Motor neuron (in vitro differentiated cells): ENCODE measurements at places on chromosomes 2 and 18.

GRCh38 chr2:176585791-176586190 lies 316.5 kb downstream of the MTX2 start:
- no peak for ATAC-seq

- ATAC-seq = no peak
These were observed 86.6 kb downstream of the DNER start for GRCh38 chr2:229627728-229628127.

DNA sequence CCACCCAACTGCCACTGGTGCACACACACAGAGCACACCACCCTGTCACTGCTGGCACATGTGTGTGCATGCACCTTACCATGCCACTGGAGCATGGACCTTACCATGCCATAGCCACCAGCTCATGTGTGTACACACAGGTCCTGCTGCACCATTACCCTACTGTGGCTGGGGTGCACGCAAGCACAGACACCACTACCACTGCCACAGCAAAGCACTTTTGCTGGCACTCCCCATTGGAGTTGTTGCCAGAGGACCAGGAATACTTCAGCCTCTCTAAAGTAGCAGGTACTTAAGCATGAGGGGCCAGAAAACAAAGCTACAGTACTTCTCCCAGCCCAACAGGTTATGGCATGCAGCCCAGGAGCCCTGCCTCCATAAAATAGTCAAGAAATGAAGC lies 404.8 kb downstream of the MBD2 start:
- ATAC-seq = no peak

- ATAC-seq = no peak
These were observed 3.2 kb downstream of the WBP1 start for GRCh38 chr2:74461187-74462053.

DNA sequence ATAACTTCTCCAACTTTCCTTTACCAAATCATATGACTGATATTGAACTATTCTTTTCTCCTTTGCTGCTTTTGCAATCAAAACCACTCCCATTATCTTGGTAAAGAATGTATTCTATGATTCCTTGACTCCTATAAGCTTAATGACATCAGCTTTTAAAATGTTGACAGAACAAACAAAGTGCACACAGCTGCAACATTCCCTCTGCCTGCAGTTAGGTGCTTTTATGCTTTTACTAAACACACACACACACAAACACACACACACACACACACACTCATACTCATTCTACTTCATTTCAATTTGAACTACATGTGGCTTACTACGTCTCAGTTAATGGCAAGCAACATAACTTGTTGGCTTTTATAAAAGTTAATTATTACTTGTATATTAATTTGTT lies 946.6 kb downstream of the DPP10 start:
- ATAC-seq = peak; percentile 62

DNA sequence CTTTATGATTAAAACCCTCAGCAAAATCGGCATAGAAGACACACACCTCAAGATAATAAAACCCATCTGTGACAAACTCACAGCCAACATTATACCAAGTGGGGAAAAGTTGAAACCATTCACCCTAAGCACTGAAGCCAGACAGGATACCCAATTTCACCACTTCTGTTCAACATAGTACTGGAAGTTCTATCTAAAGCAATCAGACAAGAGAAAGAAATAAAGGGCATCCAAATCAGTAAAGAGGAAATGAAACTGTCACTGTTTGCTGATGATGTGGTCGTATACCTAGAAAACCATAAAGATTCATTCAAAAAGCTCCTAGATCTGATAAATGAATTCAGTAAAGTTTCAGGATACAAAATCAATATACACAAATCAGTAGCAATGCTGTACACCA lies 16.4 kb upstream of the RPRD1A start:
- no peak for ATAC-seq

DNA sequence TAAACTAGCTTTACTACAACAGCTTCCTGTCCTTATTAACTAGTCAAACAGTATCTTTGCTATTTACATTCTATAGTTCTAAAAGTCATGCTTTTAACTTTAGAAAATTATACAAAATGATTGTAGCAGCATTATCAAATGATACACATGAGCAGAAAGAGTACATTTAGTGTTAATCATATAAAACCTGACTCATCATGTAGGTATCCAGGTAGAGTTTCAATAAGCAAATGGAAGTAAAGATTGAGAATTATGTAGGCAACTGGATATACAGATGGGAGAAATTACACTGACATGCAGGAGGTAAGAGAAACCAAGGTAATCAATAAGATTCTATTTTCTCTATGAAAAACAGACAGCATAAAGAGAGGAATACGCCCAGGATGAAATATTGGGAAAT lies 33.8 kb downstream of the TRIP12 start:
- no peak for ATAC-seq

GRCh38 chr2:52613064-52613463 lies 1154.5 kb upstream of the CHAC2 start:
- no peak for ATAC-seq

GRCh38 chr18:62812242-62812641 lies 96.9 kb downstream of the PHLPP1 start:
- no peak for ATAC-seq

- no peak for ATAC-seq
These were observed 428.8 kb upstream of the FIGN start for GRCh38 chr2:164164602-164165001.

GRCh38 chr18:54790109-54790508 lies 38.2 kb upstream of the RAB27B start:
- no peak for ATAC-seq

DNA sequence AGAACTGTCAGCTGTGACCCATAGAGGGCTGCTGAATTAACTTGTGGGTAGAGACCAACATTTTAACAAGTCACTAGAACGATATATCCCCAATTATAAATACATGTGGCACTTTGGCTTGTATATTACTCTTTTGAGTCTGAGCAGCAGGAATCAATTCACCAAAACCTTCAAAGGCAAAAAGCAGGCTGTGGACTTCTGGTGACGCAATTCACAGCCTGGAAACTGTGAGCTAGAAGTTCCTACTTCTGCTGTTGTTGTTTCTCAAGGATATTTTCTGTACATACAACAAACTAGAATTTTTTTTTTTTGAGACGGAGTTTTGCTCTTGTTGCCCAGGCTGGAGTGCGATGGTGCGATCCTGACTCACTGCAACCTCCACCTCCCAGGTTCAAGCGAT lies 37.3 kb downstream of the PTCD3 start:
- ATAC-seq = no peak

DNA sequence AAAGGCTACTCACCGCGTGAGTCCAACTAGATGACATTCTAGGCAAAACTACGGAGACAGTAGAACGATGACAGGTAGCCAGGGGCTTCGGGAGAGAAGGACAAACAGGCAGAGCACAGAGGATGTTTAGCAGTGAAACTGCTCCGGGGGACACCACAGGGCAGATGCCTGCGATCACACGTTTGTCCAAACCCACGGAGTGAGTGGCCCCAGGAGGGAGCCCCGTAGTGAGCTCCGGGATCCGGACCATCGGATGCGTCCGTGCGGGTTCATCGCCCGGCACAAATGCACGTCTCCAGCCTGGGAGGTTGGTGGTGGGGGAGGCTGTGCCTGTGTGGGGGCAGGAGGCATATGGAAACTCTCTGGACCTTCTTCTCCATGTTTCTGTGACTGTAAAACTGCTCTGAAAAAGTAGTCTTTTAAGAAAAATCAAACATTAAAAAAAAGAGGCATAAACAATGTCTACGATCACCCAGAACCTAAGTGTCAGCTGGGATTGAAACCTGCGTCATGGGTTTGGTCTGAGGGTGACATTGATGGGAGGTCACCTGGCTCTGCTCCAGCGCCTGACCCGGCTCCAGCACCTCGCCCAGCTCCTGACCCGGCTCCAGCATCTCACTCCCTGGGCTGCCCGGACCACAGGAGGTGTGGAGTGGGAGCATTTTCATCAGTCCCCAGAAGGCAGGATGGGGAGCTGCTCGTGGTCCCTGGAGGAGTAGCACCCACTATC lies 83.0 kb upstream of the CTDP1 start:
- no peak for ATAC-seq

GRCh38 chr2:227796045-227796711 lies 17.5 kb upstream of the CCL20 start:
- no peak for ATAC-seq

DNA sequence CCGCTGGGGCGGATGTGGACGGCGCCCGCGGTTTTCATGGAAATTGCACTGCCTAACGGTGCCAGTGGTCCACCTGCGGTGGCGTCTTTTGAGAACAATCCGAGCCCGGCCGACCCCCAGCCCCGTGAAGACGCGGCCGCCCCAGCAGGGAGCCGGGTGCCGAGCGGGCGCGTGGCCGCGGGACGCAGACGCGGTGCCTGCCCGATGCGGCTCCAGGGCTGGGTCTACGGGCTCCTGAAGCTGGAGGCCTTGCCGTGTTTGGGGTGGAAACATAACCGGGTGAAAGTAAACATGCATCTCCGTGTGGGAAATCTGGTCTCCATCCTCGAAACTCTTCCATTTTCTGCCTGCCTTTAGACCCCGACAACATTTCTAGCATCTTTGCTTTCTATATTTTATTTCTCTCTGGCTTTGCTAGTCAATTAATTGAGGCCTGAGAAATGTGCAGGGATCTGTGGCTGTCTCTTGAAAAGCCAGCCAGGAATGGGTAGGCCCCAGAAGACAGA lies 572 bp downstream of the INPP4A start:
- peak; percentile 22 for ATAC-seq
